ENCODE measurements at places on chromosomes 5 and 9. TPM values are rescaled to one million over a fixed set of nuclear protein-coding genes. Genes with fewer than 3 reads are reported as not detected.

DNA sequence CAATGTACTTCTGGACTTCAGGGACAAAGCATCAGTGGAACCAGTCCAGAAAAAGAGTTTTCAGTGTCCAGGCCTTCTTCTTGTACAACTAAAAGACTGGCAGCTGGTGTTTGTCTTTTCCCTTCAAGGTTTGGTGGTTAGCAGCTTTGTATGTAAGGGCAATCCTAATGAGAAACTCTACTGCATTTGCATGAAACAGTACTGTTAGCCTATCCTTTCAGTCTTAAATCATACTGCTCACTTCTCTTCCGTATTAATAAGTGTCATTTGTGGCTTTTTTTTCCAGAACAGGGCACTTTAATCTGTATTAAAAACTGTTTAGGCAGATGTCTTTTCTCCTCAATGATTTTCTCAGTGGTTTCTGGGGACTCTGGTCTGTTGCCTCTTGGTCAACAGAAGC lies 48.9 kb downstream of the FAM174A start:
- H3K4me1 ChIP-seq: no peaks in the 10 kb centered on the region
- no peaks in the 10 kb centered on the region for H3K27me3 ChIP-seq
- H3K4me3 ChIP-seq: no peak overlapping the region
- no peak for DNase-seq

DNA sequence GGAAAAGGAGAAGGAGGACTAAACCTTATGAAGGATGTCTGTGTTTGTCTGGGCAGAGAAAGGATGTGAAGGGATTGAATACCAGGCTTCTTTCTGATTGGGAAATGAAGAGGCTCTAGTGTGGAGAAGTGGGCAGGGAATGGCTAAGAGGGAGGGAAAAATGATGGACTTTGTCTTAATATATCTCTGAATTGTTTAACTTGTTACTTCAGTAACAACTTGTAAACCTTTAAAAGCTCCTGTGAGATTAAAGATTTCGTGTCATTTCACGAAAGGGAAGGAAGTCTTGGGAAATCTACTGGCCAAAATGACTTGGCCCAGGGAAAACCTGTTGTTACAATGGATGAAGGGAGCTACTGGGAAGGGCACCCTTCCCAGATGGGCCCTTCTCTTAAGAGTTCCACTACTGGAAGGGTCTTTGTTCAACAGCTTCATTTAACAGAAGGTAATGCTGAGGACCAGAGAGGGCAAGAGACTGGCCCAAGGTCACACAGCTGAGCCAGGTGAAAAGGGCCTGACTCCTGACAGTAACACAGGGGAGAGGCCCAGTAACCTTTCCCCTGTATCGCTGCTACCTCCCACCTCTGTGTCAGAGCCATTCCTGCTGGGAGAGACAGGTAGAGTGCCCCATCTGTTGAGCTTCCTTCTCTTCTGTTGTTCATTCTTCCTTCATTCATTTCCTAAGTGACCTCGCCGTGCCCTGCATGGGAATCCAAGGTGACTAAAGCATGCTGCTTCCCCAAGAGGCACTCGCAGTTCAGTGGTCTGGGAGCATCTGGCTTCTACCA lies 5.1 kb upstream of the TCOF1 start:
- no peak overlapping the region for H3K27ac ChIP-seq
- H3K4me1 ChIP-seq: no peaks in the 10 kb centered on the region
- H3K27me3 ChIP-seq: no peaks in the 10 kb centered on the region

DNA sequence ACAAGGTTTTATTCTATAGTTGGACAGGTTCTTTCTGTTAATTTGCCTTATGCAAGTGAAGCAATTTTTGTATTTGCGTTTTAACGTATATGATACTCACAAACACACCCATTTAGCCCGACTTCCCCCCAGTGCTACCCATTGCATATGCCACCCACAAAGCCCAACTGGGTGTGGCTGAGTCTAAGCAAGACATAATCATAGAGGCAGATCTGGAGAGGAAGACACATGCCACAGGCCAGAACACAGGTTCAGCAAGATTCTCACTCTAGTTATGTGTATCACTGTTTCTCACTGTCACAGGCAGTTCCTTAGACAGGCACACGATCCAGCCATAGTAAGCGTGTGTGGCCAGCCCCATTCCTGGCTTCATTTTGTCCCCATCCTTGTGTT lies 29.0 kb upstream of the PUM3 start:
- H3K27me3 ChIP-seq: no peaks in the 10 kb centered on the region
- H3K4me3 ChIP-seq: no peak overlapping the region
- H3K36me3 ChIP-seq: no peaks in the 10 kb centered on the region
- H3K27ac ChIP-seq: no peak overlapping the region

- no peak overlapping the region for H3K4me3 ChIP-seq
- H3K27me3 ChIP-seq: no peaks in the 10 kb centered on the region
- H3K4me1 ChIP-seq: no peaks in the 10 kb centered on the region
- no peaks in the 10 kb centered on the region for H3K36me3 ChIP-seq
- no peak for DNase-seq
These were observed 147.5 kb downstream of the GNAQ start for GRCh38 chr9:77883846-77884771.

GRCh38 chr9:106700676-106701075 lies 162.3 kb upstream of the ZNF462 start:
- H3K4me1 ChIP-seq: no peaks in the 10 kb centered on the region
- H3K27me3 ChIP-seq: no peaks in the 10 kb centered on the region
- H3K36me3 ChIP-seq: no peaks in the 10 kb centered on the region
- no peak overlapping the region for H3K27ac ChIP-seq
- no peak for DNase-seq

DNA sequence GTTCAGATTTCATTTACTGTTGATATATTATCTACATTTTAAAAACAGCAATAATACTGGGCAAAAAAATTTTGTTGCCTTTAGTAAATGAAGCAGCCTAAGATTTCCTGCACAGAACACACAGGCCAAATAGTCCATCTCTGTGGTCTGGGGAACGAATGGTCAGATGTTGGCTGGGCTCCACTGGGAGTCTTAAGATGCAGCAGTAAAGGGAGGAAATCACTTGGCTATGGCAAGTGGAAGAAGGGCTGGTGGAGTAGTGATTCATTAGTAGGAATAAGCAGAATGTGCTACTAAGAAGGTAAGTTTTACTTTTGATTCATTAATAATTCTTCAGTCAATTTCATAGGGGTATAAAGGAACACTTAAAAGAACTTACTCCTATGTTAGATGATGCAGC lies 91.1 kb upstream of the ARRDC3 start:
- H3K4me1 ChIP-seq: no peaks in the 10 kb centered on the region
- no peak for DNase-seq
- no peak overlapping the region for H3K27ac ChIP-seq
- H3K36me3 ChIP-seq: no peaks in the 10 kb centered on the region

DNA sequence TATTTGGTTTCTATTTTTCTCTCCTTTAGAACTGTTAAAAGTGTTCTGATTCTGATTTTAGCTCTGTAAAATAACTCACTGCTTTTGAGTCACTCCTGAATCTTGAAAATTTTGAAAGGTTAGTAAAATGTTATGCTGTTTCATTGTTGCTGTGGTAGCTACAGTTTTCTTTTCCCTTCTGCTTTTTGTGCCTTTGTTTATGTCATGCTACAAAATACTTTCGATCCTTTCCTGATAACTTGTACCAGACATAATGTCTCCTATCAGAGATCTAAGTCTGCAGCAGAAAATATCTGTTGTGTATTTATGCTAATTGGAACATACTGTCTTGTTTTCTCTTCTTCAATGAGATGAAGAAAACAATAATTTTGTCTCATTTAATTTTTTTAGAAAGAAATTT lies 26.9 kb upstream of the CEP120 start:
- H3K36me3 ChIP-seq: no peaks in the 10 kb centered on the region
- H3K27ac ChIP-seq: no peak overlapping the region
- no peak overlapping the region for H3K4me3 ChIP-seq
- DNase-seq: no peak

DNA sequence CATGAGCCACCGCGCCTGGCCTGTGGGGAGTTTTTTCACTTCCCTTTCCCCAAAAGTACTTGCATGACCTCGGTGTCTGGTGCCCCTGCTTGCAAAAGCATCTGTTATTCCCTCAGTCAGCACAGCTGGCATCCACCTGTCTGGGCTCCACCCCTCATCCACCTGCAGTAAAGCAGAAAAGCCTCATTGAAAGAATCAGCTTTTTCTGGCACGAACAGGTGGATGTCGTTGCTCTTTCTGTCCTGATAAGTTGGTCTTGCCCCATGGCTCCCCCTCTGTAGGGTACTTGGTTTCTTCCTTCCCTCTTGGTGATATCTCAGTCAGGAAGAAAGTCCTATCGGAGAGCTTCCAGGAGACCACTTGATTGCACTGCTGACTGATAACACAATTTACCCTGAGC lies 37.4 kb downstream of the WWC1 start:
- peaks cover 5% of the 10 kb centered on the region for H3K4me1 ChIP-seq
- H3K27ac ChIP-seq: no peak overlapping the region
- H3K36me3 ChIP-seq: no peaks in the 10 kb centered on the region
- no peak for DNase-seq
- H3K27me3 ChIP-seq: no peaks in the 10 kb centered on the region

DNA sequence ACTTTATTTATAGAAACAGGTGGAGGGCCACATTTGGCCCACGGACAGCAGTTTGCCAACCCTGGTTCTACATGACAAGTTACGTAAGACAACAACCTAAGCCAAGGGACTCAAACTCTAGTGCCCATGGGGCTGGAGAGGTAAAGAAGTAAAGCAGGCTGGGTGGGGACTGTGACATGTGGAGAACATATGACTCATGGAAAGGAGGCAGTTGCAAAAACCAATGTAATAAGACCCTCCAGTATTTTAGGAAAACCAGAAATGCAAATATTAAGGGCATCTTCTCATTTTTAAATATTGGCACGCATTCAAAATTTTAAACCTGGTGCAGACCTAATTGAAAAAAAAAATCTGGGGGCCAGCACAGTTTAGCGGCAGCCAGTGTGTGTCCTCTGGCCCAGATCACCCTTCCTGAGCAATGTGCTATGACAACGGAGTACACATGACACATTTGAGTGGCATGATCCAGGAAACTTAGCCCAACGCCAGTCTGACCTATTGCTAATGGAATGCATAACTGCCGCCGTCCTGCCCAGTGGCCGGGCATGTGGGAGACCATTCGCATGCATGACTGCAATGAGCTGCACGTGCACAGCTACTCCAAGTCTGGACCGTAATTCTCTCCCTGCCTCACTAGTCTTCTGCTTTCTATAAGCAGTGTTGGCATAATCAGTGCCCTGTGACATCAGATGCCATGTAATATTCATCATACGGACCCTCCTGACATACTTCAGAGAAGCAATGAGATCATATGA lies 97.2 kb downstream of the SH3TC2 start:
- H3K36me3 ChIP-seq: no peaks in the 10 kb centered on the region
- peak; percentile 79 for DNase-seq
- H3K4me3 ChIP-seq: no peak overlapping the region
- peak overlapping the region; percentile 67 for H3K27ac ChIP-seq
- peaks cover 21% of the 10 kb centered on the region for H3K4me1 ChIP-seq

GRCh38 chr5:108093186-108093585 lies 288.7 kb downstream of the FBXL17 start:
- no peaks in the 10 kb centered on the region for H3K27me3 ChIP-seq
- no peak for DNase-seq
- no peaks in the 10 kb centered on the region for H3K36me3 ChIP-seq
- H3K4me1 ChIP-seq: no peaks in the 10 kb centered on the region

GRCh38 chr5:85159395-85159794 lies 774.7 kb upstream of the EDIL3 start:
- H3K27ac ChIP-seq: no peak overlapping the region
- DNase-seq: no peak
- H3K27me3 ChIP-seq: no peaks in the 10 kb centered on the region
- no peaks in the 10 kb centered on the region for H3K4me1 ChIP-seq

GRCh38 chr9:127214421-127215267 lies 49.9 kb upstream of the GARNL3 start:
- no peak overlapping the region for H3K4me3 ChIP-seq
- DNase-seq: no peak

DNA sequence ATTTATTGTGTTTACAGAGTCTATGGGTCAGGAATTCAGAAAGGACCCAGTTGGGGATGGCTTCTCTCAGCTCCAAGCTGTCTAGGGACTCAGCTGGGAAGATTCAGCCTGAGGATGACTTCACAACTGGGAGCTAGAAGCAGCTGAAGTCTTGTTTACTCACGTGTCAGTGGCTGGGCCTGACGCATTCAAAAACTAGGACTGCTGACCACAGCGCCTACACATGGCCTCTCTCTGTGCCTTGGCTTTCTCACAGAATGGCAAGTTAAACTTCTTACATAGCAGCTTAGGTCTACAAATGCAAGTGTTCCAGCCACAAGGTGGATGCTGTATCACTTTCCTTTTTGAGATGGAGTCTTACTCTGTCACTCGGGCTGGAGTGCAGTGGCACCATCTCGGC lies 16.3 kb upstream of the PPP2CA start:
- H3K27ac ChIP-seq: no peak overlapping the region
- DNase-seq: peak; percentile 75
- H3K4me3 ChIP-seq: no peak overlapping the region
- H3K36me3 ChIP-seq: no peaks in the 10 kb centered on the region

DNA sequence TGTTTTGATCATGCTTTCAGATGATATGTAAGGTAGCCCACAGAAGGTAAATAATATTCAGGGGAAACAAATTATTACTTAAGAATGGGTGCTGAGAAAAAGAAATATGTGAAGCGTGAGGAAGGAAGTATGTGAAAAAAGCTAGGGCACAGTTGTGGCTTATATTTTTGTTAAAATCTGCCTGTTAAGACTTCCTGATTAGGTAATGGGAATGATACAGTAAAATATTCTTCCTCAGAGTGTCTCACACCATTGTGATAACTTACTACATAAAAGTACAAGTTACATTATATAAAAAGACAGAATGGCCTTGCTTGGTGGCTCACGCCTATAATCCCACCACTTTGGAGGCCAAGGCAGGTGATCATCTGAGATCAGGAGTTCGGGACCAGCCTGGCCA lies 18.7 kb upstream of the PARP8 start:
- no peak for DNase-seq
- no peak overlapping the region for H3K4me3 ChIP-seq
- H3K27me3 ChIP-seq: no peaks in the 10 kb centered on the region
- H3K36me3 ChIP-seq: no peaks in the 10 kb centered on the region
- H3K27ac ChIP-seq: no peak overlapping the region

GRCh38 chr9:109708451-109708945 lies 71.5 kb upstream of the PALM2AKAP2 start:
- H3K36me3 ChIP-seq: no peaks in the 10 kb centered on the region
- no peaks in the 10 kb centered on the region for H3K27me3 ChIP-seq
- no peak overlapping the region for H3K27ac ChIP-seq

DNA sequence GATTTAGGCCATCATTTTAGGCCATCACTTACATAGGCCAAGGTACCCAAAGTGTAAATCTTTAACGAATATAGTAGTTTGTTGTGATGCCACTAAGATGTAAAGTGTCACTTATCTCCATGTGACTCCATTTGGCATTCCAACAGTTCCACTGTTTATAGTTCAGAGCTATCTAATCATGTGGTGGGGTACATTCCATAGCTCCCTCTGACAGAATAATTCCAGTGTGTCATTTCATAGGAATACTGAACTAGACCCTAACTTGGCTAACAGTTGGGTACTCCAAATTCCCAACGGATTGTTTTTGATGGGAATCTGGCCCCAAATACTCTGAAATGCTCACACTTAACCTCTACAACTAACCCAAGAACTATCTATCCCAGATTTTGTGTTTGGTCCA lies 76.7 kb upstream of the FST start:
- H3K27me3 ChIP-seq: no peaks in the 10 kb centered on the region
- no peak overlapping the region for H3K4me3 ChIP-seq
- H3K27ac ChIP-seq: no peak overlapping the region
- DNase-seq: no peak

Gene PFN3
- total RNA-seq: not detected

Gene NUTM2F
- not detected for total RNA-seq

Gene EQTN
- total RNA-seq: 0.71 TPM

Gene CD274
- total RNA-seq: 1.2 TPM

Gene MAT2B
- total RNA-seq: 81.6 TPM

Gene NUP188
- total RNA-seq: 28.8 TPM

Gene BSPRY
- 0.36 TPM for total RNA-seq

Gene MLANA
- total RNA-seq: not detected

Measured in sigmoid colon (tissue), 7 donors.